ENCODE measurements at places on chromosomes 3 and 15.

DNA sequence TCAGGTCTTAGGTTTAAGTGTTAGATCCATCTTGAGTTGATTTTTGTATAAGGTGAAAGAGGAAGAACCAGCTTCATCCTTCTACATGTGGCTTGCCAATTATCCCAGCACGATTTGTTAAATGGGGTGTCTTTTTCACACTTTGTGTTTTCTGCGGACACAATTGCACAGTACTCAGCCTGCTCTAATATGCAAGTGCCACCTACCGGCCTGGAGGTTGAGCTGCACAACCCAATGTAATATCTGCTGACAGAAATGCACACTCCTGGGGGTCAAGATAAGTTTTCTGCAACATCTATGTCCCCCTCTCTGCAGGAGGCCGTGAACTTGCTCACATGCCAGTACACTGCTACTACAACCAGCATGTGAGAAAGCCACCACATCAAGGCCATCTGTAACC lies 791.9 kb upstream of the ROBO1 start:
- no peak for DNase-seq

DNA sequence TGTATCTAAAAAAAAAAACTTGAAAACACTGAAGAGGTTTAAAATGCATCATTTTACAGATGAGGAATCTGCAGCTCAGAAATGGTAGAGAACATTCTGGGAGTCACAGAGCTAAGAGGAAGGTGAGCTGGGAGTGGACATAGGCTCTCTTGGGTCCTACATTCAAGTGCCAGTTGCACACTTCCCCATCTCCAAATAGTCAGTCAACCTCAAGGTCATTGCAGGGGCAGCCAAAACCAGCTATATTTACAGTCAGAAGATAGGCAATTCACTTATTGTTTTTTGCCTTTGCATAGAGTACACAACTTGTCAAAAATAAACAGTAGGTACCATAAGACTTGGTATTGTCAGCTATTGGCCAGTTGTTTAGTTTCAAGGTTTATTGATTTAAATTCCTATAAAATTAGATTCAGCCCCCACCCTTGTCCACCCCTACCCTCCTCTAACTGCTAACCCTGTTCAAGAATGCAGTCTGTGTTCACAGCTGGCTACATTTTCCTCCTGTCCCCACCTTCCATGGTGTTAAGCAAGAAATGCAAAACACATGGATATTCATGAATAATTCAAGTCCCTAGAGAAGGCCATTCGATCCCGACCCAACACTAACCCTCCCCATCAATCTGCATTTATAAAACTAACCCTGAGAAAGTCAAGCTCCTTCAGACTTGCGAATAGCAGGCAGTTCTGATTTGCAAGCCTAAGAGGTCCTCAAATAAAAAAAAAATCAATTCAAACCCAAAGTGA lies 567.0 kb upstream of the MCTP2 start:
- DNase-seq = no peak

- DNase-seq = no peak
These were observed 13.5 kb upstream of the GRAMD1C start for GRCh38 chr3:113825090-113825489.

DNA sequence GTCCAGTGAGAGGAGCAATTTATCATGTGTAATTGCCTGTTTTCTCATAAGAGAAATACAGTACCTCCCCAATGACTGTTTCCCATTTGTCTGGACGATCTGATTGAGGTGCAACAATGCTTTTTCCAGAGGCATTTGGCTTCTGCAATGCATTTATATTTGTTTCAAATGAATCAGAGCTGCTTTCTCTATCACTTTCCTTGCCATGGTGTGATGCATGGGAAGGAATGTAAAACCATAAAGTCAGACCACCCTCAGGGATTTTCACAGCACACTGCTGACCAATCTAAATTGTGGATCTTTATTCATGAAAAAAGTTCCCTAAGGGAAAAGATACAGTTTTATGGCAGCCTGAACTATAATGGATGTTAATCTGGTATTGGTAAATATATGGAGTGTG lies 333.0 kb downstream of the ZNF385D start:
- DNase-seq = no peak

- DNase-seq = no peak
These were observed 188.3 kb downstream of the APBA2 start for GRCh38 chr15:29074045-29074444.

DNA sequence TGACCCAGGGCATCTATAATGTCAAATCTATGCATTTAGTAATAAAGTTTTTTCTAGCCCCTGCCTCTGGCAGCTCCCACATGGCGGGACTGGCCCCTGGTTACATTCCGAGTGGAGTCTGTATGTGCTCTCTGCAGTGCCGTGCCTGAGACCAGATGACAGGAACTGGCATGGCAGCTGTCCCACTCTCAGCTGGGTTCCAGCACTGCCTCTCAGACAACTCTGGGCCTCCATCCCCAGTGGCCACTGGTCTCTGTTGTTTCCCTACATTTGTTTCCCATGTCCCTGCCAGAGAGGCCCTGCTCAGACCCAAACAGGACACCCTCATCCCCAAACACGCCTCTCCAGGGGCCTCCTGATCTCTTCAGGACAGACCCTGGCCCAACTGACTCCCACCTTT lies 109.3 kb downstream of the OCA2 start:
- DNase-seq = no peak

Data from thoracic aorta (tissue), 2 donors.